ENCODE measurements at places on chromosomes 1 and 21.

GRCh38 chr1:231279081-231279480, 38.1 kb downstream of the GNPAT start:
- DNase-seq = no peak

DNA sequence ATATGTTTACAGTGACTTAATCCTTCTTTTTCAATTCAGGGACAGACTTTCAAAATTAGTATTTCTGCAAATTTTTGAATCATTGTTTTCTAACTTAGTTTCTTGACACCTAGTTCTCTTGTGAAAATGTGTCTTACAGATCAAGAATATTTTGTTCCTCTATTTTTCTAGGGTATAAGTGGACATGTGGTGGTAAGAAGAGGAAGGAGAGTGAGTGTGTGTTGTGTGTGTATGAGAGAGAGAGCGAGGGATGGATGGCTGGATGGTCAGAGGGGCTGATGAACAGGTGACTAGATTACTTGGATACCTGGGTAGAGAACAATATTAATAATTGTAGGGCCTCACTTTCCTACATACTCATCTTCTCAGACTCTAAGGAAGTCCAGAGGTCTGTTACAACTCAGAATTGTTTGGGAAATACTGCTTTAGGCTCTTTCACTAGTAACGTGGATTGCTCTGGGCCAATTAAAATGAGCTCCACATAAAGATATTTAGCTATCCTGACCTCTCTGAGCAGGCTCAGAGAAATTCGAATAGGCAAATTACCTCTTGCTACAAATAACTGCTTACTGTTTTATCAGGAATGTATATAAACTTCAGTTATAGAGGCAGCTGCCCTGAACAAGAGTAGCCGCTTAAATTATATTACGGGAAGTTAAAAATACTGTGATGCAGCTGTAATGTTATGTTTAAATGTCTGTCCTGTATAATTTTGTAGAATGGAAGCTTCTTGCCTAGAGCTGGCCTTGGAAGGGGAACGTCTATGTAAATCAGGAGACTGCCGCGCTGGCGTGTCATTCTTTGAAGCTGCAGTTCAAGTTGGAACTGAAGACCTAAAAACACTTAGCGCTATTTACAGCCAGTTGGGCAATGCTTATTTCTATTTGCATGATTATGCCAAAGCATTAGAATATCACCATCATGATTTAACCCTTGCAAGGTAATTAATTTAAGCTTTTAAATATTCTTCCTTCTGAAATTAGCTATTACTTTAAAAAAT, 19.7 kb downstream of the GPSM2 start:
- no peak for DNase-seq

GRCh38 chr21:34078915-34079314, 5.5 kb downstream of the MRPS6 start:
- no peak for DNase-seq

DNA sequence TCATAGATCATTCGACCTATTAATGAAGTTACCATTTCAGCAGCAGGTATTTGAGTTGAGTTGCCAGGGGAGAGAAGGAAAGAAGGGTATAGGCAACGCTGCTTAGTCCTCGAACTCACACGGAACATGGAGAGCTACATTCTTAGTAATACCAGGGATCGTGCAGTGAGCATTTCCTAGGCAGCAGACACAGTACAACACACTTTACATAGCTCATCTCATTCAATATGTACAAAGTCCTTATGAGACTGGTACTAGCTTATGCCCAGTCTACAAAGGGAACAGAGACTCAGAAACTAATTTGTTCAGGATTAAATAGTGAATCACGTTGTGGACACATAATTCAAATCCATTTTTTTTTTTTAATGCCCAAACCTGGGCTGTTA, 25.6 kb downstream of the IRF2BP2 start:
- DNase-seq = no peak

DNA sequence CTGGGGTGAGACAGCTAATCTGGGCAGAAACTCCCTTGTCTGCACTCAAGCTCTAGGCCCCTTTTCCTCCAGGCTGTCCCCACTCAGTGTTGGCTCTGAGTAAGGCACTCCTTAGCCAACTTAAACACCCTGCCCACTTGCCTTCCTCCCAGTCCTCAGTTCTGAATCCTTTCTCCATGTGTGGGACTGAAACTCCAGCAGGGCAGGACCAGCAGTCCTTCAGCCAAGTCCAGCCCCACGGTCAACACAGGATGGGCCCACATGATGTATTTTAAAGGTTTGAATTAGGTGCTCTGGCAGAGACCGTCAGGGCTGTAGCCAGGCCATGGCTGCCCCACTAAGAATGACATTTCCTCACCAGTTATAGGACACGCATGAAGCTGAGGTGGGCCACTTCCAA, 107.8 kb downstream of the EDEM3 start:
- DNase-seq = no peak

GRCh38 chr1:19661721-19662228, 2.9 kb upstream of the HTR6 start:
- no peak for DNase-seq

GRCh38 chr21:36657999-36658398, 40.9 kb upstream of the SIM2 start:
- no peak for DNase-seq

DNA sequence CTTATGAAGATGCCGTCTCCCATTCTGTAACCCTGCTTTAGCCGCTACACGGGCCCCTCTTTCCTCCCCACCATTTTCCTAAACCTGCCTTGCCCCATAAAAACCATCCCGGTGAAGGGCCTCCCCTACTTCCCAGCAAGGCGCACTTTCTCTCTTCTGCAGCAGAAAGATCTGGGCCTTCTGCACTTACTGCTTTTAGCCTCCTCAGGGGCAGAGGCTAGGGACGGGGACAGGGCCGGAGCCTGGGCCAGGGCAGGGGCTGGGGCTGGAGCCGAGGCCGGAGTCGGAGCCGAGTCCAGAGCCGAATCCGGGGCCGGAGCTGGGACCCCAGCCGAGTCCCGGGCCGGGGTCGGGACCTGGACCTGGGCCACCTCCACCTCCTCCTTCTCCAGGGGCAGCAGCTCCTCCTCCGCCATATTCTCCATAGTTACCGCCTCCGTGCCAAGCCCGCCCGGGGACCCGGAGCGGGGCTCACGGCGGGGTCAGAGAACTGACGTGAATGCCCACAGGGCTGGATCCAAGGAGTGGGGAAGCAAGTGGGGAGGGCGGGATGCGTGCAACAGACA, 382 bp downstream of the TRMT1L start:
- peak; percentile 26 for DNase-seq

DNA sequence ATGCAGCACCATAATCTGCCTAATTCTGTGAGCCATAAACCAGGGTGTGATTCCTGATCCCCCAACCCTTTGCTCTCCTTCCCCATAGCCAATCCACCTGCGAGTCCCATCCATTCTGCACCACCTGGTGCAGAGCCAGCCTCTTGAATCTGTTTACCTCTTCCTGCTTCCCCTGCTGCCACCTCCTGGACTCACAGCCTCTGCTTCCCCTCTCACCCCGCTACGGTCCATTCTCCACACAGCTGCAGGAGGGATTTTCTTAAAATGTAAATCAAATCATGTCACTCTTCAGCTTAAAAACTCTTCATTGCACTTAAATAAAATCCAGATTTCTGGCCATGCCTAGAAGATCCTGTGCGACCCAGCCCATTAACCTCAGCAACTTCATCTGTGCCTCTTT, 186.7 kb downstream of the FOXD2 start:
- no peak for DNase-seq

- no peak for DNase-seq
These were observed 20.0 kb downstream of the TMEM81 start for GRCh38 chr1:205064301-205064700.

DNA sequence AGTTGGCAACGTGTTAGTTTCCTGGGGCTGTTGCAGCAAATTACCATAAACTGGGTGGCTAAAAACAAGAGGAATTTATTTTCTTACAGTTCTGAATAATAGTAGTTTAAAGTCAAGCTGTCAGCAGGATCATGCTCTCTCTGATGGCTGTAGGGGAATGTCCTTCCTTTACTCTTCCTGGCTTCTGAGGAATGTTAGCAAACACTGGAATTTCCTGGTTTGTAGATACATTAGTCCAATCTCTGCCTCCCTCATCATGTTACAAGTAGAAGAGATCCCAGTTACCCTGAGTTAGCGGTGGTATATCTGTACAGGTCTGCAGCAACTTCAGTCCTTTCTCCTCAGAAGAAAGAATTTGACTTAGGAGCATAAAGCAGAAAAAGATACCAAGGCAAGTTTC, 2249.1 kb downstream of the NCAM2 start:
- no peak for DNase-seq

DNA sequence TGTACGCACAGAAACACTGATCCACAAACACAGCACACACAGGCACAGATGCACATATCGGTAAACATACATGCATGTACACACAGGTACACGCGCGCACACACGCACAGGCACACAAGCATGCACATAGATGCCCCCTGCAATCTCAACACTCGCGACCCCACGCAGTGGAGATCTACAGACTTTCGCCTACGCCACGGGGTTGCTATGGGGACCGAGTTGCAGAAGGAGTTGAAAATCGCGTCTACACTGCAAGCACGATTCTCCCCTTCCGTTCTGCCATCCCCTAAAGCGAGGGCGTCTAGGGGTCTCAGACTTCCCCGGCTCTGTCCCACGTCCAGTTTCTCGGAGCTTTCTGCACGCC, 826 bp downstream of the TRIM17 start:
- DNase-seq = no peak

DNA sequence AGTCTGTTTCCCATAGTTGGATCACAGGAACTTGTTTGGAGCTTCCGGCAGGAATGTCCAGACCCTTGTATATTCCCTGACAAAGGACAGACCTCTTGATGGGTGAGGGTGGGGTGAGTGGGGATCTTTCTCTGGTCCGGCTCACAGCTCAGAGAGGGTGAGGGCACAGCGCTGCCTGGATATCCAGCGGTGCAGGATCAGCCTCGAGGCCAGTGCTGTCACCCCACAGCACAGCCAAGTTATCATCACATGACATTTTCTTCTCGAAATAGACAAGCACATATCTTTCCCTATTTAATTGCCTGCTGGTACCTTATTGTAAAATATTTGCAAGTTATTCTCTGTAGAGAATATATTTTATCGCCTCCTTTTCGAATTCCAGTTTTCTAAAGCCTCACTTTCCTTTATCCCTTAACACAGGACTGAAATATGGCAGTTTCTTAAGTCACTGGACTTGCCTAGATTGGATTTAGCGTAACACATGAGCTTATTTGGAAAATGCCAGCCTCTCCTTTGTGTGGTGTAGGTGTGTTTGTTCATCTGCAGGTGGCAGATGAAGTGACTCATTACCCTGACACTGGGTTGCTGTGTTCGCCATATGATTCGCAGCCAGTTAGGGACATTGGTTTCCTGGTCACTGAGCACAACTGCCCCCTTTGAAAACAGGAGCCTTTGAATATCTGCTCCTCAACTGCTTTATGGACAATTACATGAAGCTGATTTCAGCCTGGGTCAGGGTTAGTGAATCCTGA, 21.4 kb downstream of the CLIC6 start:
- DNase-seq = no peak

GRCh38 chr1:201445310-201445709, 23.7 kb downstream of the PHLDA3 start:
- no peak for DNase-seq

DNA sequence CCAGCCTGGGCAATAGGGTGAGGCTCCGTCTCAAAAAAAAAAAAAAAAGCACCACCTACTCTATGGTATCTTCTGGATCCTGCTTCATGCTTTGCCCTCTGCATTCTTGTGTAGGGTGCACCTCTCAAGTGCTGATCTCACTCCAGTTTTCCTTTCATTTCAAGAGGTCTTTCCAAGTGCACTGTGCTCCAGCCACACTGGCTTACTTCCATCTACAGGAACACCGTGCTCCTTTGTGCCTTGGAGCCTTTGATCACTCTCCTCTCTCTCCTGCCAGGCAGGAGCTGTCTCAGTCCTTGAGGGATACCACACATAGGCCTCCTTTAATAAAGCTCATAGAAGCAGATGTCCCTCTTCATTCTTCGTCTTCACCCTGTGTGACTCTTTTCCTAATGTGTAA, 55.4 kb upstream of the GREM2 start:
- no peak for DNase-seq

DNA sequence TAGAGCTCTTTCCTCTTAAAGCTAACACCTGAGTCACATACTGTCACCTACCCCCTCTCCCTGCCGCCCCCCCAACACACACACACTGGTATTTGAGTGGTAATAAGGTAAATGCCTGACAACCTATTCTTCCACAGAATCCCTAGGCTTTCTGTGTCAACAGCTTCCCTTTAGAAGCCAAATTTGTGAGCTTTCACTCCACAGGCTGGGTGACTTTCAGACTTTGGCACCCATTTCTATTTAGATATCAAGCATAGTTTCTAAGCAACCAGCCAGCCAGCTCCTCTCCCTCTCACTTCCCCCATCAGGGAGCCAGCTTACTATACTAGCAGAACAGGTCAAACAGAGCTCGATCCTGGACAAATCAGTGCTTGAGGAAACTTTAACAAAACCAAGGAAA, 3.2 kb upstream of the C1orf74 start:
- no peak for DNase-seq

DNA sequence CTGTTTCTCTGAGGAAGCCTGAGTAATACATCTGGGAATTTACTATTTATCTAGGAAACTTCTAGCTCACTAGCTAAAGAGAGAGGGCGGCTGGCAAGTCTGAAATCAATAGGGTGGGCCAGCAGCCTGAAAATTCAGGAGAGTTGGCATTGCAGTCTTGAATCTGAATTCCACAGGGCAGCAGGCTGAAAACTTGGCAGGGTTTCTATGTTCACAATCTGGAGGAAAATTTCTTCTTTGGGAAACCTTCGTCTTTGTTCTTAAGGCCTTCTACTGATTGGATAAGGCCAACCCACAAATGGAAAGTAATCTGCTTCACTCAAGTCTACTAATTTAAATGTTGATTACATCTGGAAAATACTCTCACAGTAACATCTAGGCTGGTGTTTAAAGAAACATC, 101.0 kb upstream of the COG2 start:
- no peak for DNase-seq

- peak; percentile 50 for DNase-seq
These were observed at the start of gene NBL1 for GRCh38 chr1:19643602-19644394. Gene NBL1 (plus strand): TSS chr1:19644311. CDS start chr1:19655031, 10,720 bp downstream.

- DNase-seq = no peak
These were observed 52.9 kb downstream of the SNRPE start for GRCh38 chr1:203914292-203914691.

GRCh38 chr1:11413986-11414391, 65.0 kb upstream of the DISP3 start:
- DNase-seq = no peak

DNA sequence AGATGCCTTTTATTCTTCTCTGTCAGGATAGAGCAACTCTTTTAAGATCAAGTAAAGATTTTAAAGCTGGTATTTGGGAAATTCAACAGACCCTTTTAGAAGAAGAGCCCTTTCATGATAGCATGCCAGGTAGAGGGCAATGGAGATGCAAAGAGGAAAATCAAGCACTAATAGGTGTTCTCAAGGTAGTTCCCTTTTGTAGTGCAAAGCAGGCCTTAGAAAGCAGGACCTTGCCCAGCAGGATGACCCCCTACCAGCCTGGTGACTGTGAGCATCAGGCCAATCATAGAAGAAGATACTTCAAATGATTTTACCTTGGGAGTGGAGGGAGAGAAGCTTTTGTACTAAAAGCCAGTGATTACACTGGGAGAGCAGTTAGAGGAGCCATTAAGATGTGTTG, 381.4 kb upstream of the ZRANB2 start:
- no peak for DNase-seq
